Astrocyte (in vitro differentiated cells and primary cell): ENCODE measurements at places on chromosomes 2 and 18. TPM values are rescaled to one million over a fixed set of nuclear protein-coding genes. Genes with fewer than 3 reads are reported as not detected.
A peak's percentile ranks its signal among the peaks of the same experiment; 100 is the strongest.

The KLHL41 gene
- not detected in 2 replicates for total RNA-seq

The ZNF638 gene
- total RNA-seq: 87.1 and 91.7 TPM in 2 replicates

The CXCR1 gene
- total RNA-seq: not detected in 2 replicates

The TACR1 gene
- not detected in 2 replicates for total RNA-seq

The DOK6 gene
- total RNA-seq: 2.9 and 3.1 TPM in 2 replicates

The CREB1 gene
- 56.4 and 63.3 TPM in 2 replicates for total RNA-seq

The MAP2 gene
- 11.8 and 15.9 TPM in 2 replicates for total RNA-seq

The KIF1A gene
- 20.3 and 51.2 TPM in 2 replicates for total RNA-seq

The TMEFF2 gene
- total RNA-seq: 0.26 and 0.41 TPM in 2 replicates

The REEP1 gene
- total RNA-seq: 0.61 and 1.1 TPM in 2 replicates

The HOXD12 gene
- not detected in 2 replicates for total RNA-seq

The OR6B2 gene
- total RNA-seq: not detected in 2 replicates

The SERPINB7 gene
- total RNA-seq: 11.3 and 18.0 TPM in 2 replicates

The TFCP2L1 gene
- total RNA-seq: 0.05 TPM in 1 of 2 replicates, not detected in the other

The PTPRN gene
- total RNA-seq: 76.6 and 88.2 TPM in 2 replicates

DNA sequence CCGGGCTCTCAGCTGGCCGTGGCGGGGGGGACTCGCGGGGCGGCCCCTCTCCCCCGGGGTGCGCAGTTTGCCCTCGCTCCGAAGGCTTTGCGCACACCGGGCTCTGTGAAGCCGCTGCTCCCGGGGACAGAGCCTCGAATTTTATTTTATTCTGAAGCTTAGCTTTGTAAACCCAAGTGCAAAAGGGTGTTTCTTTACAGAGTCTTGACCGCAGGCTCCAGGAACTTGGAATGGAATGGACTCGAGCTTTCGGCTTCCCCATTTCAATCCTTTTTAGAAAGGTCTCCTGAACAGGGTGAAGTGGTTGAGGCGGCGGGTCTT lies 2.0 kb downstream of the GALR1 start:
- DNase-seq: no peak

- DNase-seq: no peak
Observed at GRCh38 chr2:44392338-44392943, 30.7 kb downstream of the CAMKMT start.

DNA sequence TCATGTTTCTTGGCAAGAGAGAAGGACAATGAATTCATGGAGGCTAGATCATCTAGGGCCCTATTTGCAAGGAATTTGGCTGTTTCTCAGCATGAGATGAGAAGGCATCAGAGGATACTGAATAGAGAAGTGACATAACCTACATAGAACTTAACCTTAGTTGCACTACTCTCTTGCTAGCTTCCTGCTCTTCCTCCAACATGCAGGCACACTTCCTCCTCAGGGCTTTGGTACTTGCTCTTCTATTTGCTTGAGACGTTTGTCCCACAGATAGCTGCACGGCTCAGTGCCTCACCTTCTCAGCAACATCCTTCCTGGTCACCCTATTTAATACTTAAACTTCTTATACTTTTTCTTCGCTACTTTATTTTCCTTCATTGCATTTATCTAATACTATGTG lies 20.0 kb upstream of the LANCL1 start:
- DNase-seq: no peak

- no peak for DNase-seq
Observed at GRCh38 chr2:128832946-128833663, 514.4 kb upstream of the HS6ST1 start.

GRCh38 chr18:9575558-9575957 lies 38.8 kb downstream of the PPP4R1 start:
- peak; percentile 91 for DNase-seq

GRCh38 chr2:222904557-222905258 lies 43.9 kb downstream of the ACSL3 start:
- DNase-seq: peak; percentile 95

GRCh38 chr2:598058-598802 lies 79.0 kb downstream of the TMEM18 start:
- DNase-seq: no peak

- DNase-seq: no peak
Observed at GRCh38 chr2:216620786-216621185, 12.4 kb upstream of the IGFBP2 start.

DNA sequence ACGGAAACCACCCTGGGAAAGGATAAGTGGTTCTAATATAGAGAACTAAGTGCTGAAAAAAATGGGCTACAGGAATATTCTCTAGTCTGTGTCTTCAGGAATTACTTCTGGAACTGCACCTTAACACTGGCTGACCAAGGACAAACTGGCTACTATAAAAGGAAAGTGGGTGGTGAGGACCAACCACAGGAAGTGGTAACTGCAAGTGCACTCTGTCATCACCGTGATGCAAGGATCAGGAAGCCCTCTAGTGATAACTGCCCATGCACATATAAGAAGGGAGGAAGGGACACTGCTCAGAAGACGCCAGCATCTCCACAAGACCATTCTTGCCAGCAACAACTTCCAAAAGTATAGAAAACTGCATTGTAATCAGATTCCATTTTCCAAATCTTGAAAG lies 424.4 kb upstream of the RGPD4 start:
- no peak for DNase-seq

- DNase-seq: peak; percentile 21
Observed at GRCh38 chr2:98601532-98602132, 6.7 kb downstream of the COA5 start.

DNA sequence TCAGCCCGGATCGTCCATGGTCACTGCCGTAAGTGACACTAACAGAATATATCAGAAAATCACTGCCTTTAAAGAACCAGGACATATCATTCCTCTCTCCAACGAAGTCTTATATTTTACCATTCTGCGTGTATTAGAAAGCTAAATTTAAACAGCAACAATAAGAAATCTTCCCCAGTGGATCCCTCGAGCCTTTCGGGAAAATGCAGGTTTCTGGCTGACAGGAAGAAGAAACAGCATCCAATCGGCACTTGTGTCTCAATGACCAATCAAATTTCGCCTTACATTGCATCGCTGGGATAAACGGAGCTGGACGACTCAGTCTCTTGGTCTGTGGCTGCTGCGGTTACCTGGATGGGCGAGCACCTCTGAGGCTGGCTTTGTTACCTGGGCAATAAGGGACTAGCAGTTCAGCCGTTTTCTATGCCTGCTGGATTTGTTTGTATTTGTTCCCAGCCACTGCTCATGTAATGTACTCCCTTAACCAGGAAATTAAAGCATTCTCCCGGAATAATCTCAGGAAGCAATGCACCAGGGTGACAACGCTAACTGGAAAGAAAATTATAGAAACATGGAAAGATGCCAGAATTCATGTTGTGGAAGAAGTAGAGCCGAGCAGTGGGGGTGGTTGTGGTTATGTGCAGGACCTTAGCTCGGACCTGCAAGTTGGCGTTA lies at the start of gene DUSP19:
Gene DUSP19 (plus strand): TSS at position 284 of the 675 bp plus-strand sequence. CDS start 187 bp downstream, at position 471.
- DNase-seq: peak; percentile 85

DNA sequence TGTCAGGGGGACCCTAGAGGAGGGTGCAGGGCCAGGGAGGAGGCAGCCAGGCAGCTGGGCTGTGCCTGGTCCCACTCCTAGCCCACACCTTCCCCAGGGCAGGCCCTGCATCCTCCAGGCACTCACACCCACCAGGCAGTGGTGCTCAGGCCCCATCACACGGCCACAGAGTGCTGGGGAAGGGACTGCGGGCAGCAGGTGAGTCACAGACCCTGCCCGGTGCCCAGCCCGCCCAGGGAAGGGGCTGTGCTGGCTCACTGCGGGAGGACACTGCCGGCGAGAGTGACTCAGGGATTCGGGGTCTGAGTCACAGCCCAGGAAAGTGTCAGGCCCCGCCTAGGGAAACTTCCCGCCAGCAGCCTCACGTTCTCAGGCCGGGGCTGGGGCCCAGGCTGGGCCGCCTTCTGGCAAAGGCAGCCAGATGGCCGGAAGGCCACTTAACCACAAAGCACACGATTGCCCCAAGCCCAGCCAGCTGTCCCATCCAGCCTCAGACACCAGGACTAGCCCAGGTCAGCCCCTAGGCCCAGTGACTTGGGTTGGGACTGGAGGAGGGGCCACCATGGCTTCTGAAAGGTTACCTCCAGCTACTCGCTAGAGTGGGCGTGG lies 42.2 kb downstream of the BIN1 start:
- peak; percentile 92 for DNase-seq

DNA sequence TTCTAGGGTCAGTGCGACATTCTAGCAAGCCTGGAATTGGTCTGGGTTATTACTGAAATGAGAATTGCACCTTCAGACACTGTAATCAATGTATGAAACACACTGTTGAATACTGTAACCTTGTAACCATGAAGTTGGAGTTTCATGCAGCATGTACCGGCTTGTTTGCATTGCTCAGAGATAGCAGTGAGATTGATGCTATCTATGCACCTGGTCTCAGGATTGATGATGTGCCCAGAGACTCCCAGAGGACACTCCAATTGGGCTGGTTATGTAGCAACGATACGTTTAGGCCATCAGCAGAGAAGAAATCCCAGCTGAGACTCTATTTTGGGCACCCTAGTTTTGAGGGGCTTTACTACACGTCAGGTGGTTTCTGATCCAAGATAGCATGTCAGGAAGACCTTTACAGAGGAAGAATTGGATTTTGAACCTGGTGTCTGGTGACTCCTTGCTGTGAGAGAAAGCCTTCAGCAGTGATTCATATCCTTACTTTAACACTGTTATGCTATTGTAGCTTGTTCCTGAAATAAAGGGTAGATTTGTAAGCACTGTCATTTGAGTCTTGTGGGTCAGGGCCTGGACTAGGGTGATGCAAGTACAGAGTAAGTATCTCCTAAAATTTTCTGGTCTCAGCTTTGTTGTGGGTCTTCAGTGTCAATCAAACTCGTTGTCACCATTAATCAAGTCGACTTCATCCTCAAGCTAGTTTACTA lies 305.1 kb upstream of the GULP1 start:
- DNase-seq: no peak

DNA sequence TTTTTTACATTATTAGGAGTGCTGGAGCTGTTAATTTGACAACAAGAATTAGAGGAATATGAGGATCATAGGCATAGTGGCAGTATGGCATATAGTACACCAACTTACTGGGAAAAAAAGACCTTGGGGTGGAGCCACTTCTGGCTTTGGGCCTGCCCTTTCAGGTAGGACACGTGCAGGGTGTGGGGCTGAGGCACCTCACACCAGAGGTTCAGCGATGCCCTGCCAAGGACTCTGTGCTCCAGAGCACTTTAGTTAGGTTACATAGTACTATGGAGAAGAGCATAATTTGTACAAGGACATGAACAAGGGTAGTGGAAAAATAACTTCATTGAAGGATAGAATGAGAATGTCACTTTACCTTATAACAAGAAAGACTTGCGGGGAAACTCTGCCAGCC lies 77.1 kb upstream of the CD302 start:
- DNase-seq: no peak

GRCh38 chr2:192194866-192195547 lies at the start of gene TMEFF2:
Gene TMEFF2, minus strand, starts transcription at chr2:192194933. Its CDS starts 409 bp downstream, at chr2:192194524.
- DNase-seq: peak; percentile 73

- no peak for DNase-seq
Observed at GRCh38 chr2:55810622-55811020, 113.0 kb downstream of the EFEMP1 start.

DNA sequence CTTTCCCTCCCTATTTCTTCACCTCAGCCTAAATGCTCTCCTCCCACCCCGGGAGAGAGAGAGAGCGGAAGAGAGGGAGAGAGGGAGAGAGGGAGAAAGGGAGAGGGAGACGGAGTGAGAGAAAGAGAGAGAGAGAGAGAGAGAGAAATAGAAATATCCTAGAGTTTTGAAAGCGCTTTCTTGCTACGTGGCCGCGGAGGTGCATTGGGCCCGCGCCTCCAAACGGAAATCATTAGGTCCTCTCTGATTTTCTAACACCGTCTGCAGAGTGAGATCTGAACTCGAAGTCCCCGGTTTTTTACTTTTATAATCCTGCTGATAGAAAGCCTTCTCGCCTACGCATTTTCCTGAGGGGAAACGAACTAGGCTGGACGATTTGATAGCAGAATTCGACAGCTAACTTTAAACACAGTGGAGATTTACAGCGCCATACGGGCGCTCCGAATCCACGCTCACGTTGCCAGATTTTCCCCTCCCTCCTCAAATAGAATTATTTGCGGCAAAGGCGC lies 903 bp upstream of the EVX2 start:
- DNase-seq: no peak

GRCh38 chr2:128784626-128785306 lies 466.1 kb upstream of the HS6ST1 start:
- DNase-seq: no peak

GRCh38 chr2:62348700-62349099 lies 152.8 kb downstream of the B3GNT2 start:
- DNase-seq: no peak

DNA sequence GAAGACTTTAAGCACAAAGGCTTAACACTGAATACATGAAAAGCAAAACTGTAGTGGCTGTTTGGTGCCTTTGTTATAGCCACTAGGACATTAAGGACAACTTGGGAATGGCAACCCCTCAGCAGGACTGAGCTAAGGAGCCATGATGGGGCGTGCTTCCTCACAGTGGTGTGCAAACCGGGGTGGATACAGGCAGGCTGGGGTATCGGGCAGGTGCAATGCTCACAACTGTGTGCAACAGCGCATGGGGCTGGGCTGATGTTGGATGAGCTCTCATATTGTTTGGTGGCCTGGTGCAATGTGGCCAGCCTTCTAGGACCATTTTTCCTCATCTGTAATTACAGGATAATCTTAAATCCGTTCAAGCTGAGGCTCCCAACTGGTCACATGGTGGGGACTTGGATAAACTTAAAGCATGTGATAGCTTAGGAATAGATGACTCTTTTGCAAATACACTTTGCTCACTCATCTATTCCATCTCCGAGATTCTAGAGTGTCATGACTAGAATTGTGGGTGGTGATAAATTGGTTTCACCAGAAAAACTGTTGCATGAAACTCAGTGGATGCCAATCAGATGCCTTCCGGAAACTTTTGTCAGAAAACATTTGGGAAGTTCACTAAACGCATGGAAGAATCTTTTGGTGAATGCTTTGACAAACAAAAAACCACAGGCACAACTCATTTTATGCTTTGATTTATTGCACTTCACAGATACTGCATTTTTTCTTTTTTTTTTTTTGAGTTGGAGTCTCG lies 116.5 kb downstream of the PXDN start:
- peak; percentile 88 for DNase-seq

GRCh38 chr2:200525882-200526651 lies at the start of gene SGO2:
Gene SGO2, plus strand, starts transcription at chr2:200526207. Its CDS starts 6,769 bp downstream, at chr2:200532976.
- DNase-seq: peak; percentile 85

GRCh38 chr2:26642429-26642828 lies 1.3 kb upstream of the CIB4 start:
- no peak for DNase-seq

DNA sequence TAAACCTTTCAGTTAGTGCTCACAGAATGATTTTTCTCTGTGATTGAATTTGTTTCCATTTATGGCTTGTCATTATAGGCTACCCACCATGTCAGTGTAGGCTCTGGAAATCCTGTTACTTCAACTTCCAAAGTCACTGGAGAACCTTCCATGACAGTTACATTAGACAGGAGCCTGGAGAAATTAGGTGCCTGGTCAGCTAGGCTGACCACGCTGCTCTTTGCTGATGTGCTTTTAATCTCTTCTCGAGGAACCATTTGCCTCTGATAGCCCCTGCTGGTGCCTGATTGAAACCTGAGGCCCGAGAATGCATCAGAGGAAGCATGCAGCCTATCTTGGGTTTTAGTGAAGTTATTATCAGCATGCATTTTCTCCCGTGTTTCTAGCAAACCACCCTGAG lies 29.6 kb upstream of the TTN start:
- no peak for DNase-seq
